ENCODE measurements at places on chromosomes 1 and 21.

DNA sequence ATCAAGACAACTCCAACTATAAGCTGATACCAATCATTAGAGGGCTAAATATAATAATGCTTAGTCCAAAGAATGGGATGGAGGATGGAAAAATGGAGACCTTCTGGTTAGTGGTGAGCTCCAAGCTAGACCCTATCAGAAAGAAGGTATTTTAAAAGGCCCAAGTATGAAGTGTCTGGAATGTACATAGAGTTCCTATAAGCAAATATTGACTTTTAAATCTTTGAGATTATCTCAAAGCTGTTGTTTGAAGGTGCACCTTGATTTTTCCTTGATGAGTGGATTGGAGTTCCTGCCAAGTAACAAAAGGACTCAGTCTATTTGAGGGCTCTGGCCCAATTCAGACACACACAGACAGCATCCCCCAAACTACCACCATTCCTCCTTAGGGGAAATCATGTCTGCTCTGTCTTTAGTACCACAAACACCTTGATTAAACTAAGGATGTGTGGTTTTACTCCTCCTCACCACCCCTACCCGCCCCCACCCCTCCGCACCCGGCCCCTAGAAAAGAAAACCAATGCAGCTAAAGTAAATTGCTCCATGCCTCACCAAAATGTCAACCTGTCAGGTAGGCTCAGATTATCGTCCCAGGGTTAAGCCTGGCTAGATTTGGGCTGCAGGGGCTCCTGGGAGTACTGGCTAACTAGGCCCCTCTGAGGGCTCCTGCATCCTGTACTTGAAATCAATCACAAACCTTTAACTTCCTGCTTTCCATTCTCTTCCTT, 59.4 kb downstream of the CDC7 start:
- no peak for DNase-seq

DNA sequence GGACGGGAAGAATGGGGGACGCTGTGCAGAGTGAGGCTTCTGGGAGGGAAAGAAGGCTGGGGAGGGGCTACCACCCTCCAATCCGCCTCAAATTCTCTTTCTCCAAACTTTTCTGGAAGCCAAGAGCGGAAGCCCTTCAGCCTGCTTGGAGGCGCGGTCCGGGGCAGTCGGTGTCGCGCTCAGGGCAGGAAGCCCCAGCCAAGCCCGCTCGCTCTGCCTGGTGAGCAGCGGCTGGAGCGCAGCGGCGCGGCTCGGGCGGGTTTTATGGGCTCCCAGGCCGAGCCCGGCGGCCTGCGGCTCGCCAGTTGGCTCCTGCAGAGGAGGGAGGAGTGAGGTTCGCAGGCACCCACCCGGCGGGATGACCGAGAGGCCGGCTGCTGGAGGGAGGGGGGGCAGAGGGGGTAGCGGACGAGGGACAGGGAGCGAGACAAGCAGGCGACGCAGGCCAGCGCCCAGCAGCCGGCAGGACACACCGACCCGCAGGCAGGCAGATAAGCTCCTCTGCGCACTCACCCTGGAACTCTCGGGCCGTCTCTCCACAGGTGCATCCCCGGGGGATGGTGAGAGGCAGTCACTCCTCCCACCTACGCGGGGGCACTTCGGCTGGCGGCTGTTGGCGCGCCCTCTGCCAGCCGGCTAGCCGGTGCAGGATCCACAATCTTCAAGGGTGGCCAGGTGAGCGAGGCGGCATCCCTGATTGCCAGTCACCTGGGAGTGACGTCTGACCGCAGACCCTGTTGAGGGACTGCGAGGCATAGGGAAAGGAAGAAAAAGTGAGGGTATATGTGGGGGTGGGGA, at the start of gene AVPR1B:
Gene AVPR1B, minus strand, starts transcription at position 238 of the 798 bp plus-strand sequence. CDS start 498 bp downstream, outside the sequence.
- peak; percentile 7 for DNase-seq

GRCh38 chr1:170410401-170411166, 121.4 kb upstream of the GORAB start:
- DNase-seq, result peak; percentile 76

DNA sequence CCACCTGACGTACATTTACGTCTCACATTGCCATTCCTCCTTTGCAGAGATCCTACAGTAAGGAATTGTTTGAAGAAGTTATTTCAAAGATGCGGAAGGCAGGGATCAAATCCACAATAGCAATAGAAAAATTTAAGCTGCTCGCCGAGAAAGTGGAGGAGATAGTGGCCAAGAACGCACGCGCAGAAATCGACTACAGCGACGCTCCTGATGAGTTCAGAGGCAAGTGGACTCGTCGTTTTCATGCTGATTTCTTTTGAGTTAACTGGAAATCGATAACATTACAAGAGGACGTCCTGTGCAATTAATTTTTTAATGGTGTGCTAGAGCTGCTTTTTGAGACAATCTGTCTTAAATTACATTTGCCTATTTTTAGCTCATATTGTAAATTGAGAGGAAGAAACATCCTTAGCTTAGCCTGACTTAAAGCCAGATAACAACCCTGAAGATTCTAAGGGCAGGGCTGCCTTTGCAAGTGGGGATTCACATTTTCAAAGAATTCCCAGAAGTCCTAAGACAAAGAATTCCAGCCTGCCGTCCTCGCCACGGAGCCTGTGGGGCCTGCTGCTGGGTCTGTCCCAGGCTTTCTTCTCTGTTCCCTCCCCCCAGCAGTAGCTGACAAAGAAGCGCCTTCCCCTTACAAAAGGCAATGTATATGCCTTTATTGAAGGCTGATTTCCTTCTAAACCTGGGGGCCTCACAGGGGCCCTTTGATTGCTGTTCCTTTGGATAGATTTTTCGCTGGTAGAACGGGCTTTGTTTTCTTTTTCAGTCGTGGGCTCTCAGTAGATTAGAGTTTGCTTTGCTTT, 31.6 kb upstream of the KIF1B start:
- DNase-seq, result no peak

- DNase-seq, result no peak
These were observed 5.4 kb downstream of the MEX3A start for GRCh38 chr1:156076609-156077429.

DNA sequence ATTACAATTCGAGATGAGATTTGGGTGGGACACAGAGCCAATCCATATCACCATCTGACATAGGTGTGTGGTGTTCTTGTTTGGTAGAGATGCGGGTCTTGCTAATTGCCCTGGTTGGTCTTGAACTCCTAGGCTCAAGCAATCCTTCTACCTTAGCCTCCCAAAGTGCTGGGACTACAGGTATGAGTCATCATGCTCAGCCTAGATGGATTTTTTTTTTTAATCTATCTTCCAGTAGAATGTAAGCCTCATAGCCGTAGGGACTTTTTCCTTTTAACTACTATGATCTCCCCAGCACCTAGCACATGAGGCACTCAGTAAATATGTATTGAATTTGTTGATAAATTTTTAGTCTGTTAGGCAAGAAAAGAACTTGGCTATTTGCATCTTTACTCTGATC, 94.6 kb upstream of the TENT5C start:
- no peak for DNase-seq

DNA sequence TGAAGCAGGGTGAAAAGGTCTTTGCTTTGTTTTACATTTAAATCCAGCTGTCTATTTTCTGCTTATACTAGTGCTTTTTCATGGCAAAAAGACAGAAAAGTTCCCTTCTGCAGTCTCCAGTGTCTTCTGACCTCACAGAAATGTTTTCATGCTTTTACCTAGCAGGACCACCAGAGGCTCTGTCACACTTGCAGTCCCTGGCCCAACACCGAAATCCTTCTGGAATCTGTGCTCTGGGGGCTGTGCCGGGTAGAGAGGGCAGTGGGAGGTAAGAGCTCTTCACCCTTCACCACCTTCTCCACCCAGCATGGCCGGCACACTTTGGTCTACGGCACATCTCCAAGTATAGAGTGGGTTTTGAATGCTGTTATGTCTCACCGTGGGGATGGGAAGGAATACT, 20.8 kb downstream of the GNAT2 start:
- no peak for DNase-seq

DNA sequence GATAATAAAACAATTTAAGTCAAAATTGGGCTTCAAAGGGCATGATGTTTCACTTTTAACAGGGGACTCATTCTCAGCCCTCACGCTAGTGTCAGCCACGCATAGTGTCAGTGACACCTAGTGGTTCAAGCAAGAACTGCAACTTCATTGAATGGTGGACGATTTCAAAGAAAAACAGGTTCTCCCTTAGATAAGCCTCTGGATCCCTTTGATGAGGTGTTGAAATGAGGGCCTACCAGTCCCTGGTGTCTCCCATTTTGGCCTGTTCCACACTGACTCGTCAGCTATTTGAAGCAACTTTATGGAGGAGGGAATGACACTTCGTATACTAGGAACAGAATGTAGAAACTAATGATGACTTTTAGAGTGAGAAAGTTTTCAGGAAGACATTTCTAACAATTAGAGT, 56.2 kb downstream of the FCRL5 start:
- DNase-seq, result peak; percentile 29

DNA sequence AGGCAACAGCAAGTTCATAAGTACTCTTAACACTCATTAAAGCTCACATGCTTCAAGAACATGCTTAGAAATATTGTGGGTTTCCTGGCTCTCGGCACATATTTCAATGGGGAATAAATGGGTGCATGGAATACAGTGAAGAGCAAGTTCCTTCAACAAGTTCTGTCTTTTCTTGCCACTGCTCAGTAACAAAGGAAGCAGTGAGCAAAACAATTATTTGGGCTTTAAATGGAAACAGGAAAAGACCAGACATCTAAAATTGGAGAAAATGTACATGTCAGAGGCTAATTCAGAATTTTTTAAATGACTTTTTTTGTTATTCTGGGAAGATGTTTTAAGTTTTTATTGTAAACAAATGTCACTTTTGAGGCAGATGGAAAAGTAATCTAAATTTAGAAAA, 478.7 kb downstream of the SETD4 start:
- DNase-seq, result no peak

DNA sequence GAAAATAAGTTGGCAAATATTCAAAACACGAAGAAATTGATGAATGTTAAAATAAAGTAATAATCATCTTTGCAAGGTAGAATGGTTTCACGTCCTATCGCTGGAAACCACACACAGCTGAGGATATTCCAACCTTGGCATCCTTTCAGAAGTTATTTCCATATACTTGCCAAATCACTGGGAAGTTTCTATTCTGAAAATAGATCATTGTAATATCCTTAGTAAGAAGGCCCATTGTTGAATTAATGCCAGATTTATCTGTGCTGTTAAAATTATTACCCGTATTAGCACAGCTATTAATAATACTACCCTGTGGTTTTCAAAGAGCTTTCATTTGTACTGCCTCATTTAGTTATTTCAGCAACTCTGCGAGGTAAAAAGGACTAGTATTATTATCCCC, 81.1 kb downstream of the OLFM3 start:
- DNase-seq, result no peak

DNA sequence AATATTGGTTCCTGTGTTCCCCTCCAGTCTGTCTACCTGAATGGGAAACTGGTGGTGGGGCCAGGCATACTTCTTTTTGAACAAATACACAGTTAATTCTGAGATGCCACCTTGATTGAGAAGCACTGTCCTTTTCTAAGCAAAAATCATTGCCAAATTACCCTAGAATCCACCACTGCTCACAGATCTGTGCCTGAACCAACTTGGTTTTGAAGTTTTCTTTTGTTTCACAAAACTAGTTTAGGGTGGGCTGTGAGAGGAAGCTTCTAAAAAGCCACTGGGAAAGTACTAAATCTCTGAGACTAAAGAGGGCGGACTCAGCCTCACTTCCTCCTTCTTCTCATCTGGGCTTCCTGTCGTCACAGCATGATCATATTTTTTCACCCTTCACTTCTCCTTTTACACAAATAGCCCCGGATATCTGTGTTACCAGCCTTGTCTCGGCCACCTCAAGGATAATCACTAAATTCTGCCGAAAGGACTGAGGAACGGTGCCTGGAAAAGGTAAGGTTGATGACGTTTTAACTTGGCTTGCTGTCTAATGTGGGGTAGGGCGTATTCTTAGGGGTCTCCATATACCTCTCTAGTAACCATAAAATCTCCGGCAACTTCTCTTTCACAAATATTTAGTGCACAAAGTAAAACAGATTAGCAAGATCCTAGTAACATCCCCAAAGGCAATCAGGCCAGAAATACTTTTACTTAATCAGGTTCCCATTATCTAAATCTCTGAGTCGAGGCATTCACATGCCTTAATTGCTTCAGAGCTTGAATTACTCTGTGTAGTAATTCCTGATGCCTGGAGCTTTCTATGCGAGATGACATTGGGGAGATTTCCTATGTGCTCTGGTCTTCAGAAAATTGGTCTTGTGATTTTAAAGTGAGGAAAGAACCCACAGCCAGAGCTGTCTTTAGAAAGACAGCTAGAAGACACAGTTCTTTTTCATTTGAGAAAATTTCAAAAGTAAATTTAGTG, at the start of gene CD53:
Gene CD53, plus strand, starts transcription at position 404 of the 976 bp plus-strand sequence. CDS start 18,261 bp downstream, outside the sequence.
- no peak for DNase-seq

DNA sequence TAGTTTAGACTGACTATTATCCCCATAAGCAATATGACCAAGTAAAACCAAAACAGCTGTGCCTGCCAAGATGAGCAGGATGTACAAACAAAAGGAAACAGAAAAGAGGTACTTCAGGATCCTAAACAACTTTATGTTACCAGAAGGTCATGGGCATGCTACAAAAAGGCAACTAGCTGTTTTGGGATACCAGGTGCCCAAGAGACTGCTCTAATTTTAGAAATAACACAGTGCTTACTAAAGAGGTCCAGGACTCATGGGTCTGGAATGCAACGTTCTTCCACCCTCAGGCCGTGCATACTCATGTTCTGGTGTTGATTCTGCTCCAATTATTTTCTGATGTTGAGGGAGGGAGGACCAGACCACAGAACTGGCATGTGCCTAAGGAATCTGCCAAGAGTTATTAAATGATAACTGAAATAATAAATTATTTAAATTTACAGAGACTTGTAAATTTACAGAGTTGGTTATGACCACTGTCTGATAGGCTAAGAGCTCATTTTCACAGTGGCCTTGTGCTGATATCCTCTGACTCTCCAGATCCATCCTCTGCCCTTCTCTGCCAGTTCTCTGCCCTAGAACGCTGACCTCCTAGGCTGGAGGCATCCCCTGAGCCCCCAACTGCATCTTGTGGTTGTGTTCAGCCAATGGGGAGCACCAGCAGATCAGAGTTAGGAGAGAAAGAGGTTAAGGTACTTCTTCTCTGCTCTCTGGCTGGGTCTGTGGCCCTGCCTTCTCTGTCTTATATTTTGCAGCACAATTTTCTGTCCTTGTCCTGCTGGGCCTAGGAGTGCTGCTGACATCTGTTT, 37.7 kb upstream of the BCL10 start:
- peak; percentile 96 for DNase-seq

GRCh38 chr1:173753830-173754229, 39.0 kb downstream of the KLHL20 start:
- DNase-seq, result no peak

DNA sequence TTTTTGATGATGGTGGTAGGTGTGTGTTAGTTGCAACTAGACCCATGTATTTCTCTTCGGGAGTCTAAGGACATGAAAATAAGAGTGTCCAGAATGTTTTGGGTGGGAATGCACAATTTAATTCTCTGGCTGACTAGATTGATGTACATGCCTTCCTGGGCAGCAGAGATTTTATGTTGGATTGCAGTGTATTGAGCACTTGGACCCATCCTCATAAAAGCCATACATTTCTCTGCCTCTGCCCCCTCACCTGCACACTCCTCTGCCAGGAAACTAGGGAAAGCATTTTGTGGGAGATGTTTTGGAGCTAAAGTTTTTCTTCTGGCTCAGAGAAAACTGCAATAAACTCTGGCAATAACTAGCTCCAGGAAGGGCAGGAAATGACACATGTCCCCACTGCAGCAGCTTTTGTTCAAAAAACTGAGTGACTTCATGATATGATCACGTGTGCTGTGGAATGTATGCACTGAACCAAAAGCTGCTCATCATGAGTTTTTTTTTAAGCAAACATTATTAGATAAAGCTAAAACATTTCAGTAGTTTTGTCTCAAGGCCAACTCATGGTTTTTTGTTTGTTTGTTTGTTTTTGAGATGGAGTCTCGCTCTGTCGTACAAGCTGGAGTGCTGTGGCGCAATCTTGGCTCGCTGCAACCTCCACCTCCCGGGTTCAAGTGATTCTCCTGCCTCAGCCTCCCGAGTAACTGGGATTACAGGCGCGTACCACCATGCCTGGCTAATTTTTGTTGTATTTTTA, 17.6 kb downstream of the RIT1 start:
- DNase-seq, result peak; percentile 92
